ENCODE measurements at places on chromosomes 12 and 14. TPM values are rescaled to one million over a fixed set of nuclear protein-coding genes. Genes with fewer than 3 reads are reported as not detected.

The MYH6 gene
- total RNA-seq: not detected

The NRL gene
- total RNA-seq: 10.4 TPM

The HOXC10 gene
- not detected for total RNA-seq

The SPATA7 gene
- total RNA-seq: 25.0 TPM
